Activated T-cell treated with anti-CD3 and anti-CD28 coated beads, Interleukin-2, amount 50 U/mL, for 48 hours (primary cell): ENCODE measurements at places on chromosomes 6 and 20.

- DNase-seq: no peak
These were observed 9.9 kb downstream of the ANKRD66 start for GRCh38 chr6:46756469-46757213.

DNA sequence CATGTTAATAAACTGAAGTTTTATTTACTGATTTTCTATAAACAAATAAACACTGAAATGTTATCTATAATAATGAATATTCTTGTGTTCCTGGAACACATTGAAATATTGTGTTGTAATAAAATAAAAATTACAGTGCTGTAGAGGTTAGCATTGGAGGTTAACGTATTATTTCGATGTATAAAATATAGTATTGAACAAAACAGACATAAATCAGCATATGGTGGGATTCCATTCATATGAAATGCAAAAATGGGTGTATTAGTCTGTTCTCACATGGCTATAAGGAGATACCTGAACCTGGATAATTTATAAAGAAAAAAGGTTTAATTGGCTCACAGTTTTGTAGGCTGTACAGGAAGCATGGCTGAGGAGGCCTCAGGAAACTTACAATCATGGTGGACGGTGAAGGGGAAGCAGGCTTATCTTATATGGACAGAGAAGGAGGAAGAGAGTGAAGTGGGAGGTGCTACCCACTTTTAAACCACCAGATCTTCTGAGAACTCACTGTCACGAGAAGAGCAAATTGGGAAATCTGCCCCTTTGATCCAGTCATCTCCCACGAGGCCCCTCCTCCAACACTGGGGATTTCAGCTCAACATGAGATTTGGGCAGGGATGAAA lies 24.6 kb upstream of the BMP6 start:
- no peak for DNase-seq

GRCh38 chr6:5205877-5206850 lies 54.6 kb downstream of the LYRM4 start:
- DNase-seq: no peak

GRCh38 chr6:36769183-36769675 lies 70.0 kb downstream of the CPNE5 start:
- DNase-seq: peak; percentile 47

DNA sequence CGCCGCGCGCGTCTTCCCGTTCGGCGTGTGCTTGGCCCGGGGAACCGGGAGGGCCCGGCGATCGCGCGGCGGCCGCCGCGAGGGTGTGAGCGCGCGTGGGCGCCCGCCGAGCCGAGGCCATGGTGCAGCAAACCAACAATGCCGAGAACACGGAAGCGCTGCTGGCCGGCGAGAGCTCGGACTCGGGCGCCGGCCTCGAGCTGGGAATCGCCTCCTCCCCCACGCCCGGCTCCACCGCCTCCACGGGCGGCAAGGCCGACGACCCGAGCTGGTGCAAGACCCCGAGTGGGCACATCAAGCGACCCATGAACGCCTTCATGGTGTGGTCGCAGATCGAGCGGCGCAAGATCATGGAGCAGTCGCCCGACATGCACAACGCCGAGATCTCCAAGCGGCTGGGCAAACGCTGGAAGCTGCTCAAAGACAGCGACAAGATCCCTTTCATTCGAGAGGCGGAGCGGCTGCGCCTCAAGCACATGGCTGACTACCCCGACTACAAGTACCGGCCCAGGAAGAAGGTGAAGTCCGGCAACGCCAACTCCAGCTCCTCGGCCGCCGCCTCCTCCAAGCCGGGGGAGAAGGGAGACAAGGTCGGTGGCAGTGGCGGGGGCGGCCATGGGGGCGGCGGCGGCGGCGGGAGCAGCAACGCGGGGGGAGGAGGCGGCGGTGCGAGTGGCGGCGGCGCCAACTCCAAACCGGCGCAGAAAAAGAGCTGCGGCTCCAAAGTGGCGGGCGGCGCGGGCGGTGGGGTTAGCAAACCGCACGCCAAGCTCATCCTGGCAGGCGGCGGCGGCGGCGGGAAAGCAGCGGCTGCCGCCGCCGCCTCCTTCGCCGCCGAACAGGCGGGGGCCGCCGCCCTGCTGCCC lies 1.1 kb downstream of the SOX4 start:
- peak; percentile 60 for DNase-seq

DNA sequence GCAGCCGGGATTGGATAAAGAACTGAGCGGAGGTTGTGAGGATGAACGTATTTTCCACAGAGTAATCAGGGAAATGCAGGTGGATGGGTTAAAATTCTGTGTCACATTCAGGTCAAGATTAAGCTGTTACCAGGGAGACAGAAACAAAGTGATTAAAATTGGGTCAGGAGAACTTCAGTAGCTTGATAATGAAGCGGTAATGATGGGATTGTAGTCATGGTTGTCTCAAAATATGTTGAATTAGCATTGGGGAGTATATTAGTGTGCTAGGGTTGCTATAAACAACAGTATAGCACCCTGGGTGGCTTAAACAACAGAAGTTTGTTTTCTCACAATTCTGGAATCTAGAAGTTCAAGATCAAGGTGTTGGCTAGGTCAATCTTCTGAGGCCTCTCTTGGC lies 155.5 kb downstream of the GJA1 start:
- no peak for DNase-seq

- no peak for DNase-seq
These were observed 3.5 kb downstream of the CST9 start for GRCh38 chr20:23602241-23602640.

DNA sequence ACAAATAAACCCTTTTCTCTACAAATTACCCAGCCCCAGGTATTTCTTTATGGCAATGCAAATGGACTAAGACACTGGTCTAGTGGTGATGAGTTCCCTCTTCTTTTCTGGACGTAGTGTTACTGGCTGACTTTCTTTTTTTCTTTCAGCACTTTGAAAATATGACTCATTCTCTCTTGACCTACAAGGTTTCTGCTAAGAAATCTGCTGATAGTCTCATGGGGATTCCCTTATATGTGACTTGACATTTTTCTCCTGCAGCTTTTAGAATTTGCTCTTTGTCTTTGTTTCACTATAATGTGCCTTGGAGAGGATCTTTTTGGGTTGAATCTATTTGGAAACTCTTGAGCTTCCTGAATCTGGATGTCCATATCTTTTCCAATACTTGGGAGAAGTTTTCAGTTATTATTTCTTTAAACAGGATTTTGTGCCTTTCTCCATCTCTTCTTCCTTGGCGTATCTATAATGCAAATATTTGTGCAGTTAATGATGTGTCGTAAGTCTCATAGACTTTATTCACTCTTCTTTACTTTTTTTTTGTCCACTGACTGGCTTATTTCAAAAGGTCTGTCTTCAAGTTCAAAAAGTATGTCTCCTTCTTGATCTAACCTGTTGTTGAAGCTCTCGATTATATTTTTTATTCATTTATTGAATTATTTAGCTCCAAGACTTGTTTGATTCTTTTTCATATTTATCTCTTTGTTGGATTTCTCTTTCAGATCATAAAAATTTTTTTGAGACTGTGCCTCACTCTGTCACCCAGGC lies 42.2 kb upstream of the TPD52L1 start:
- no peak for DNase-seq

DNA sequence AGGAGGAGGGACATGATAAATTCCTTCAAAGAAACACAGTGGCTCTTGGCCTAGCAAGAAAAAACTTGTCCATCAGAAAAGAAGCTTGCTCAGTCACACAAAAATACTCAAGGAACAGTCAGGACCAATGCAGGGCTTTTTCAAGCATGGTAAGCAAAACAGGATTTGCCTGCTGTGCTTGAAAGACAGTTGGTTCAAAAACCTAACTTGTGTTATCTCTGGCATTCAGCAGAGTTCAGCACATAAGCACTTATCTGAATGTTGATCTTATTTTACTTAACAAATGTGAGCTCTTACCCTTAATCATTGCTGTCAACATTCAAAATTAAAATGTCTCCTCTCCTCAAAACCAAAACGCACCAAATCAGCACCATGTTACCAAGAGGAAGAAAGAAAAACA lies 38.3 kb downstream of the ATG5 start:
- DNase-seq: no peak

DNA sequence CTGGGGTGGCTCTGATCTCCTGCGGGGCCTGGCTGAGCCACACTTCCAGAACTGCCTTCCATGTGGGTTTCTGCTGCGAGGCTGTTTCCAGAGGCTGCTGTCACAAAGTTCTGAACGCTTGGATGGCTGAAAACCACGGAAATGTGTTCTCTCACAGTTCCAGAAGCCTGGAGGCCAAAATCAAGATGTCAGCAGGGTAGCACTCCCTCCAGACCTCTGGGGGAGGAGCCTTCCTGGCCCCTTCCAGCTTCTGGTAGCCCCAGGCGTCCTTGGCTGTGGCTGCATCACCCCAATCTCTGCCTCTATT lies 23.7 kb upstream of the BMP7 start:
- DNase-seq: no peak

- no peak for DNase-seq
These were observed 170.0 kb downstream of the SOD2 start for GRCh38 chr6:159522877-159523547.

DNA sequence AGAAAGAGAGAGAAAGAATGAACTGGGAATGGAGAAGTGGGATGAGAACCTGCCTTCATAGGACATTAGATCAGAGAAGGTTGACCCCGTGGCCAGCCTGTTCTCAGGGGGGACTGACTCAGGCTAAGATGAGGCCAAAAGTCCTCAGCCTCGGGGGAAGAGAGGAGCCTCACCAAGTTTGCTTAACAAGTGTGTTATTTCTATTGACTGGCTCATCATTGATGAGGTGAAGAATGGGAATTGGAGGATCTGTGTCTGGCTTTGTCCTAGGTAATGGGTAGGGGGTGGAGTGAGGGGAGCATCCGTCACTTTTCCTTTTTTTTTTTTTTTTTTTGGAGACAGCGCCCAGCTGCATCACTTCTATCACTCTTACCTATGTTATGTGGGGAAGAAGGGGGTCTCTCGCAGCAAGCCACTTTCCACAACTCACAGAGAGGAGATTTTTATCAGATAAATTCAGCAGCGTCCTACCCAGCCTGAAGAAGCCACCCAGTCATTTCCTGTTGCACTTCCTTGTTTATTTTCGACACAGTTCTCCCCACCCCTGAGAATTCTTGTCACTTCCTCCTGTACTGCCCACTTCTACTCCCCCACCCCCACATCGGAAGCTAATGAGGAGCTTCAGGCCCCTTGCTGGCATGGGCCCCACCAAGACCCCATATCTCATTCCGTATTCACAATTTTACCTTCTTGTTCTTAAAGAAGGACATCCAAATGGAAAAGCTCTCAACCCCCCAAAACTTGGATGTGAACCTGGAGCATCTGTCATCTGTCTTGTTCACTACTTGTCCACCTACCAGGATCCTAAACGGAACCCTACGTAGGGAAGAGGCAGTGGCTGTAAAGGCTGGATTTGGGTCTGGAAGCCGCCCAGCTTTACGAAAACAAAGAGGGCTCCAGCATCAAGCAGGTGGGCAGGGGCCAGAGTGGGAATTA lies 2.8 kb upstream of the RNASET2 start:
- peak; percentile 47 for DNase-seq

DNA sequence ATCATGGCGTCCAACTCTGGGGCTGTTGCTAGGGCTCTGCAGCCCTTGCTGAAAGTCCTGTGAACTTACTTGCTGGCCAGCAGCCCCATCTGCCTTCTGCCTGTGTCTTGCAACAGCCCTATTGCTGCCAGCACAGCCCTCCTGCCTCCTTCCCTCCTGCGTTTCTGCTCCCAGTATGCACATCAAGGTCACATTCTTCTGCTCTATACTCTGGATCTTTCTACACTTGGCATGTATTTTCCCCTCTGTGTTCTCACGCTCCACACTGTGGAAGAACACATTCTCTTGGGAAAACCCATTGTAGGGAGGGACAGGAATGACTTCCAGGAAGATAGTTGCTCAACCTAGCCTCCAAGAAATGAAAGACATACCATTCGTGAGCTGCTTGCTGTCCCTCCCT lies 80.9 kb upstream of the PHACTR2 start:
- no peak for DNase-seq

DNA sequence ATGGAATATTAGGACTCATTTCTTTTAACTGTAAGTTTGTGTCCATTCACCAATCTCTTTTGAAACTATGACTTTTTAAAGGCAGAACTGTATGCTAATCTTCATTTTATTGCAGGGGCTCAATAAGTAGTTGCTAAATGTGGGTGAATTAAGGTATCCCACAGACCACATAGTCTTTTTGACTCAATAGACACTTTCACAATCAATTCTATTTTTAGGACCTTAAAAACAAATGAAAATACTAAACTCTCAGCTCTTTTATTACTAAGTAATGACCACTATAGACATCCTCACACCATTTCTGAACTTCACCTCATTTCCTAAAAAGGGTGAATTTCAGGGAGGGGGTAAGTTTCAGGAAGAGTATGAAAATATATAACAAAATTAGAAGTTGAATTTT lies 106.8 kb upstream of the BEND6 start:
- DNase-seq: no peak

DNA sequence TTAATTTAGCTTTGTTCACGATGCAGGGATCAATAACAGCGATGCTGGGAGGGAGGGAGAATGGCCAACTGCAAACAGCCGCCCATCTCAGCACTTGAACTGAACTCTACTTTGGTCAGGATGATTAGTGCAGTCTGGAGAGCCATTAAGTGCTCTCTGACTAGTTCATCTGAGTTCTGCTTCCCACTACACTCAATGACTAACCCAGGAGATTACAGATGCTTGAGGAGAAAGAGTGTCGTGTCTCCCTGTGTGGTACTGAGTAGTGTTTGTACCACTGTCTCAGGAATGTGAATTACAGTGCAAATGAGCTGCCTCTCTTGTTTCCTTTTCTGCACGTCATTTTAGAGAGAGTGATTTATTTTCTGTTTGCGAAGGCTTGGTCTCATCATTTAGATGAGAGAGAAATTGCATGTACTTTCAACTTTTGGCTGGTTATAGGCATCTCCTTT lies 23.5 kb downstream of the CARMIL1 start:
- DNase-seq: no peak

GRCh38 chr20:10547276-10548114 lies 112.4 kb downstream of the SLX4IP start:
- no peak for DNase-seq

GRCh38 chr20:51374961-51375360 lies 167.6 kb downstream of the NFATC2 start:
- DNase-seq: no peak

DNA sequence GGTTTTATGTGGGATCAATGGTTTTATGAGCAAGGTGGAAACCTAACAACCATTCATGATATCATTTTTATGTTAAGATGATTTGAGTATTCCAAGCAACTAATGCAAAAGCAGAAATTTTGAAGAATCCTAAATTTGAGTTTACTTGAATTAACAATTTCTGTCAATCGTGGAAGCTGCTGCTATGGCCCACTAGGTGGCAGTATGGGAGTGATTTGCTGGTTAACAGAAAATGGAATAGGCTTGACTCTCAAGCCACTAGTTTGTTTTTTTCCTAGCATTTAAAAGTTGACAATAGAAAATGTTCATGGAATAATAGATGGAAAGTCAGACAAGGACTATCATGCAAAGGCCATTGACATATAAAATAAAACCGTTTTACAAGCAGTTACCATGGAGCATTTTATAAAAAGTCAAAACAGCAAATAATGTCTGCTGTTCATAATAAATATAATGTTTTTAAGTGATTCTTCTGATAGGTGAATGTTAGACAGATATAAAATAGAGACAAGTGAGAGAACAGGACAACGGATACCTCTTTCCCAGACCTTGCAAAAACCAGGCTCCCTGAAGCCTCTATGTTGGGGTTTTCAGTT lies 43.0 kb upstream of the TMEM200A start:
- DNase-seq: peak; percentile 42

- no peak for DNase-seq
These were observed 4.4 kb downstream of the GSS start for GRCh38 chr20:34951252-34951651.

GRCh38 chr20:2596673-2597279 lies 55.7 kb upstream of the NOP56 start:
- no peak for DNase-seq
